ENCODE measurements at places on chromosomes 1 and 21. TPM values are rescaled to one million over a fixed set of nuclear protein-coding genes. Genes with fewer than 3 reads are reported as not detected.

GRCh38 chr1:16155537-16156410 lies at the start of gene EPHA2:
Gene EPHA2, minus strand, starts transcription at chr1:16156069. Its CDS starts 137 bp downstream, at chr1:16155932.
- H3K36me3 ChIP-seq = no peaks in the 10 kb centered on the region
- no peaks in the 10 kb centered on the region for H3K27me3 ChIP-seq
- peak; percentile 98 for DNase-seq
- H3K4me1 ChIP-seq = peaks cover 33% of the 10 kb centered on the region

DNA sequence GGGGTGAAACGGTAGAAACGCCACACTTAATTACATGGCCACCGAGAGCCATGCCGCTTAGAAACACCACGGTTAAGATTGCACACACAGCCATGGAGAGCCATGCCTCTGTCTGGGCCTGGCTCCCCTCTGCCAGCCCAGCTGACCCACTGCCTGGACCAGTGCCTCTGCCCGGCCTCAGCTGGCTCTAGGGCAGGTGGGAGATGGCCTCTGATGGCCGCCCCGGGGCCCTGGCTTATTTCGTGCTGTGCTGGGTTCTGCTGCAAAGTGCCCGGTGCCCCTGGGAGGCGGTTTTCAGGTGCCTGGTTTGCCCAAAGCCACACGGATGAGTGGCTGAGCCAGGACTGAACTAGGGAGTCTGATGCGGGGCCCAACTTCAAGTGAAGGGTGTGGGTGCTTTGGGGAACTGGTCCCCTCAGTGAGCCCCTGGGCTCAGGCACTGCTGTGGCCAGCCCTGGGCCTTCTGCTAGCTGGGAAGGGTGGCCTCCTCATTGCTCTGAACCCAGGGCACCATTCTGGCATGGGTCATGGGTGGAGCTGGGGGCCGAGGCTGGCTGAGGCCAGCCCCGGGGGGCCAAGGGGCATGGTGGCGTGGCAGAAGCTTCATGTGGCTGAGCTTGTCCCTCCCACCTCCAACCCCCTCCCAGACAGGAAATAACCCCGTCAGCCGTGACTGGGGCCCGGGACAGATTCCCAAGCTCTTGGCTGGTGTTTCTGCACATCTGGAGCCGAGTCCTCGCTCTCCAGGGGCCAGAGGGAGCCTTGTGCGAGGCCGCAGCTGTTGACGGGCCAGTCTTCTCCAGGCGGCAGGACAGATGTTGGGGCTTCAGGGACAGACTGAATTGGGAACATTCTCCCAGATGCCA lies 1.9 kb upstream of the GPR153 start:
- no peaks in the 10 kb centered on the region for H3K36me3 ChIP-seq
- no peaks in the 10 kb centered on the region for H3K27me3 ChIP-seq
- peak overlapping the region; percentile 13 for H3K27ac ChIP-seq
- peaks cover 7% of the 10 kb centered on the region for H3K4me1 ChIP-seq

DNA sequence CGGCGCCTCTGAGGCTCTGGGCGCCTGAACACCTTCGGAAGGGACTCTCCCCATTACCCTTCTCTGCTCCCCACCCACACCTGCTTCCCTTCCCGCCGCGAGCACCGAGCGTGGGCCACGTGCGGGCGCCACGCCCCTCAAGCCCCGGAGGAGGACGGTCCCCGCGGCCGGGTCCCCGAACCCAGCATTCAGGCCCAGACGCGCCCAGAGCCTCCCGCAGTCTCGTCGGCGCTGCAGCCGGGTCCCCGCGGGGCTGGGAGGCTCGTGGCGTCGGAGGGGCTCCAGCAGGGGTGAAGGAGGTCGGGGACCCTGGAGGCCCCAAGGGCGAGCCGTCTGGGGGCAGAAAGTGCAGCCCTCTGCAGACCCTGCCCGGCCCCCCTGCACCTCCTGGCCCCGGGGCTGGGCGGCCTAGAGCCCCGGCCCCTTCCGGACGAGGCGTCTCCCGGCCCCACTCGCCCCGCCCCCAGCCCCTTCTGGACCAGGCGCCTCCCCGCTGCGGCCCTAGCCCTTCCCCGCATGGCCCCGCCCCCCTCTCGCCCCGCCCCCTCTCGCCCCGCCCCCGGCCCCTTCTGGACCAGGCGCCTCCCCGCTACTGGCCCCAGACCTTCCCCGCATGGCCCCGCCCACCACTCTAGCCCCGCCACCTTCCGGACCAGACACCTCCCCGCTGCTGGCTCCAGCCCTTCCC lies 378 bp upstream of the SMIM1 start:
- peaks cover 12% of the 10 kb centered on the region for H3K4me1 ChIP-seq
- H3K27ac ChIP-seq = no peak overlapping the region
- DNase-seq = peak; percentile 98
- no peaks in the 10 kb centered on the region for H3K36me3 ChIP-seq
- H3K4me3 ChIP-seq = peak overlapping the region; percentile 55
- H3K27me3 ChIP-seq = no peaks in the 10 kb centered on the region

DNA sequence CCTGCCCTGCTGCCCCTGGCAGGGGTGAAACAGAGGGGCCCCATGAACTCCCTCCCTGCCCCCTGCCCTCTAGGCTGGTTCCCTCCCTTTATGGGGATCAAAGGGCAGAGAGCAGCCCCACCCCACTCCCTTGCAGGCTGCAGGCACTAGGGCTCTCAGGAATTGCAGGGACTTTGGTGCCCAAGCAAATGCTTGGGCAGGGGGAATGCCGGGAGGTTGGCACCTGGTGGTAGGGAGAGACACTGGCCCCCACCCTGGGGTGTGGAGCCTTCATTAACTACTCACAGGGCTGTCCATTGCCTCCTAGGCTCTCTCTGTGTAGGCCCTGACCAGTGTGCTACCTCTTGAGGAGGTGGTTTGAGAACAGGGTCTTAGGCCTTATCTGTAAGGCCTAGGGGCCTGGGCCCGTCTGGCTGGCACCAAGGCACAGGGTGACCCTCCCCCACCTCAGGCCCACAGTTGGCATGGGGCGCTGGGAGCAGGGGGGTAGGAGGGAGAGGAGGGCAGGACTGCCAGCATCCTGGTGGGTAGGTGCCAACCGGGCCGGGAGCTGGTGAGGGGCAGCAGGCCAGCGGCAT lies 4.7 kb downstream of the ZBTB7B start:
- no peak overlapping the region for H3K4me3 ChIP-seq
- peak overlapping the region; percentile 57 for H3K27ac ChIP-seq
- no peaks in the 10 kb centered on the region for H3K27me3 ChIP-seq
- H3K4me1 ChIP-seq = peaks cover 49% of the 10 kb centered on the region
- H3K36me3 ChIP-seq = no peaks in the 10 kb centered on the region

DNA sequence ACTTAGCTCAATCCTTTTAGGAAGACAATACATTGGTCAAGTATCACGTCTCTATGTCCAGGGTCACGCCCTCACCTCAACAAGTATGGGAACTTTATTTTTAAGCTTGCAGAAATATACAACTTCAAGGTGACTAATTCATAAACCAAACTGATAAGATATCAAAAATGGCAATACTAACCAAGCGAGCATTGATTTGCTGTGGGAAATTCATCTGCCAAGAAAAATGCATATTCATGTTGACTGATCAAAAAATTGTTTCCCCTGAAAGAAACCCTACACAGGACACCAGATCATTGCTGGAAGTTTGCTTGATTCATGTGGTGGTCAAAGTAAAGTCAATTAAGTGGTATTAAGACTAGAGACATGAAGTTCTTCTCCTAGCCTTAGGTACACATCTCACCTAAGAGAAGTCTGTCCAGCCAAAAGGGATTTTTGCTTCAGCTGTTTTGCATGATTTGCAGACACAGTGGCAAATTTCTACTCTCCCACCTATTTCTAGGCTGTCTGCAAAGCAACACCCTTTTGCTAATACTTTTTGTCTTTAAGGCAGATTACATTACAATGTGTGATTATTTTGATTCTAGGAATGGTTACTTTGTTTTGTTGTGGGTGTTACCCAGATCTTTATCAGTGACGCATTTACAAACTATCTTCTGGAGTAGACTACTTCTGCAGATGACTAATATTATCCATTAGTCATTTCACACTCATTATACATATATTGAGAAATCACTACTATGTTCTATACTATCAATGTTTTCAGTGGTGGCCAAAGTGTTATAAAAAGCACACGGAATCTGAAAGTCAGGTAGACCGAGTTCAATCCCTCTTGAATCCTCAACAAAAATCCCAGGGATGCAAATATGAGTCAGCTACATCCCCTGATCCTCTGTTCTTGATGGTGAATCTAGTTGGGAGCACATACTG lies 12.4 kb downstream of the SAMSN1 start:
- no peak for DNase-seq
- no peak overlapping the region for H3K4me3 ChIP-seq
- no peaks in the 10 kb centered on the region for H3K27me3 ChIP-seq
- no peaks in the 10 kb centered on the region for H3K36me3 ChIP-seq

GRCh38 chr1:60732977-60733401 lies 349.4 kb upstream of the NFIA start:
- no peak overlapping the region for H3K4me3 ChIP-seq
- no peaks in the 10 kb centered on the region for H3K4me1 ChIP-seq
- H3K36me3 ChIP-seq = no peaks in the 10 kb centered on the region
- no peak overlapping the region for H3K27ac ChIP-seq
- no peaks in the 10 kb centered on the region for H3K27me3 ChIP-seq

EFHD2 gene
- total RNA-seq = 37.5 TPM

ZNF648 gene
- total RNA-seq = not detected
